ENCODE measurements at places on chromosomes 16 and 17. TPM values are rescaled to one million over a fixed set of nuclear protein-coding genes. Genes with fewer than 3 reads are reported as not detected.

The HBZ gene
- total RNA-seq, result not detected

The KRT39 gene
- total RNA-seq, result not detected

The CES1 gene
- total RNA-seq, result not detected

The DOC2A gene
- total RNA-seq, result not detected

The ZNF48 gene
- 9.6 TPM for total RNA-seq

The C1QTNF8 gene
- not detected for total RNA-seq
